SW480 (cell line): ENCODE measurements at places on chromosomes 2 and 18.

- DNase-seq = peak; percentile 67
These were observed 18.9 kb upstream of the WDR33 start for GRCh38 chr2:127829845-127830246.

DNA sequence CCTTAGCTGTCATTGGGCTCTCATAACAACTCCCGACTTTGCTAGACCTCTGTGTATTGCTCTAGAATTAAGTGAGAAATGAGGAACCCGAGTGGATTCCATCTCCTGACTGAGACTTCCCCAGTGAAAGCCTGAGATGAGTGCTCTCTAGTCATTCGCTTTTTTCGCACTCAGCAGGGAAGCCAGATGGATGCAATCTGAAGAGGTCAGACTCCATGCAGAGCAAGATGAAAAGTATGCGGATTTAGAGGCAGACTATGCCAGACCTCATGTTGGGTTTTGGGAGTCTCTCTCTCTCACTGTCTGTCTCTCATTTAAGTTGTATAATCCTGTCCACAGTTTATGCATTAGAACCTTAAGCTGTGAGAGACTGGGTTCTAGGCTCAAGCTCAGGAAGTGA, 88.6 kb downstream of the SLC5A7 start:
- no peak for DNase-seq

- DNase-seq = no peak
These were observed 65.6 kb downstream of the MAPRE2 start for GRCh38 chr18:35106845-35107148.

DNA sequence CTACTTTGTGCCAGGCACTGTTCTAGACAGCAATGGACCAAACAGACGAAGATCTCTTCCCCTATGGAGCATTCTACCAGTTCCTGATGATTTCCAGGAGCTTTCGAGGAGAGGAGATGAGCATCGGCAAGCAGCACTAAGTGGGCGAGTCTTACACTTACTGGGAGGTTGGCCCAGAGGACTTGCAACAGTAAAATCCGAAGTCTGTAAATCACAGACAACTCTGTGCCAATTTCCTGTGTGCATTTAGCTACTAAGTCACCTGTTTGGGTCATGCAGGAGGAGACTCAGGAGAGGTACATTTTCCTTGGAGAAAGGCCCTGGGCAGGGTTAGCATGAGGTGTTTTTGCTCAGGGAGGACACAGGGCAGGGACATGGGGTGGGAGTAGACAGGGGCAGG, 58.9 kb downstream of the TRPM8 start:
- no peak for DNase-seq

- no peak for DNase-seq
These were observed 46.3 kb downstream of the MYO7B start for GRCh38 chr2:127581516-127582490.

GRCh38 chr2:176082824-176083751, 674 bp downstream of the EVX2 start:
- no peak for DNase-seq

DNA sequence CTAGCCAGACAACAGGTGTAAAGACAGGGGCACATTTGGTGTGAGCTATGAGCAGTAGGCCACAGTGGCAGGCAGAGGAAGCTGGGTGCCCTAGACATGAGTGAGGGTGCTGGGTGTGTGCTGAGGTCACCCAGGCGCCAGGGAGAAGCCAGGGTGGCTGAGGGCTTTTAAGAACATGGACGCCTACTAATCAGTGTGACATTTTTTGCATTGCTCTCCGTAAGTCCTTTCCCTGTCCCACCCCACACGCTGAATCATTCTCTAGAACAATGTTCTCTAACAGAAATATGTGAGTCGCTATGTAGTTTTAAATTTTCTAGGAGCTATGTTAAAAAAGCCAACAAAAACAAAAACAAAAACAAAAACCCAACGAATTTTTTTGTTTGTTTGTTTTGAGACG, 204.5 kb upstream of the REV1 start:
- DNase-seq = no peak

- no peak for DNase-seq
These were observed 72.7 kb downstream of the MARCHF4 start for GRCh38 chr2:216299588-216299987.

GRCh38 chr2:33488715-33489540, 12.5 kb downstream of the RASGRP3 start:
- no peak for DNase-seq

GRCh38 chr2:179711375-179711774, 150.0 kb downstream of the ZNF385B start:
- DNase-seq = peak; percentile 20

- no peak for DNase-seq
These were observed 30.1 kb upstream of the CCL20 start for GRCh38 chr2:227783404-227784138.

- no peak for DNase-seq
These were observed 8.7 kb downstream of the CYRIA start for GRCh38 chr2:16656784-16657391.

DNA sequence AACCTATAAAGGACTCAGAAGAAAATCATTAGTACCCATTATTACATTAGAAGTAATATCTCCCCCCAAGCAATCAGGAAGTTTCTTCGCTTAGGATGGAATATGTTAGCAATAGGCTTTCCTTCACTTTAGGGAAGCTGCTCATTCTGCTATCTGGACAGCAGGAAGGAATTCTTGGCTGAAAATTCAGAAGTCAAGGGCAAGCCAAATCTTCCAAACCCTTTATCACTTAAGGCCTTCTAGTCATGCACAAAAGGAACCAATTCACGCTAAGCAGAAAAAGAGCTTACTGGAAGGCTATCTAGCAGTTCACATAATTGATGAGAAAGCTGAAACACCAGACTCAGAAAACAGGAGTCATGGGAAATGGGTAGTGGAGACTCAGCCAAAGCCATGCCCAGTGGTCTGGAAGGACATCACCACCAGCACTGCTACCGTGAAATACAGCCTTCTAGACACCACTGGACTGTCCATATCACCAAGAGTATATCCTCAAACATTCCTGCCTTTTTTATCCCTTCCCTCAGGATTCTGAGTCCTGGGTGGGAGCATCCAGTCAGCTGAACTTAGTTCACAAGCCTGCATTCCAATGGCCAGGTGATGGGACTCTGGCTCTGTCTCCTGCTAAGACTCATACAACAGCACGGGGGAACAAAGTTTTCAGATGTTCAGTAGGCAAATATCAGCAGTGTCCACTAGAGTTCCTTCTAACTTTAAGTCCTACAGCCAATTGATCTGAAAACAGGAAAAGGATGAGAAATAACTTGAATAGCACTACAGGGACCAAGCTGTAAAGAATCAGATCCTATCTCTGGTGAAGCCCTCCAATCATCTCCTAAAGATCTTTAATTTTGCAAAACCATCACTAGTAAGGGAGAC, 14.8 kb upstream of the ADAM17 start:
- no peak for DNase-seq

- no peak for DNase-seq
These were observed 183.0 kb upstream of the CYP26B1 start for GRCh38 chr2:72330652-72331051.

DNA sequence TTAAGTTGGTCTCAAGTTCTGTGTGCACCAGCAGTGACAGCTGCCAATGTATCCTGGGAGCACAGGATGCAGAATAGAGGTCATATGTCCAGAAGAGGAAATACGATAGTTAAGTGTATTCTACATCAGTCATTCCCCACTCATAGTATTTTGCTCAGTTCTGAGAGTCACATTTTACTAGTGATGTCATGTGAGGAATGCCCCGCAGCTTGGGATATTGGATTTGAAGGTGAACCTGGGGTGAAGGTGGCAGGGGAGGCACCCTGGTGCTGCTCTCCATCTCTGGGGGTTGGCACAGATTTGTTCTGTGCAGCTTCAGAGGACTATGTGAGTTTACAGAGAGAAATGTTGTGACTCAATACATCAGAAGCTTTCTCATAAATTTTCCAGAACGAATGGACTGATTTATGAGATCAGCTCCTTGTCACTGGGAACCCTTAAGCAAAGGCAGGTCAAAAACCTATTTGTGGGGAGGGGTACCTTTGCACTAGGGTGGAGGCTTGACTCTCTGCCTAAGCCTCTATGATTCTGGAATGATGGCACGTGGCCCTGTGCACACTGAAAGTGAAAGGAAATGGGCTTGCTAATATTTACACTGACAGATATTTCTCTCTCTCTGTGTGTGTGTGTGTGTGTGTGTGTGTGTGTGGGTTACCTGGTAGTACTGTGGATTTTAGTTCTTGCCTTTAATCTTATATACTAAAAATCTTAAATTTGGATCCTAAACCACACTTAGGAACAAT, 95.9 kb downstream of the NEB start:
- DNase-seq = no peak
